NCI-H460 (cell line): ENCODE measurements at places on chromosomes 16 and 17. TPM values are rescaled to one million over a fixed set of nuclear protein-coding genes. Genes with fewer than 3 reads are reported as not detected.

- DNase-seq: no peak
Measured at GRCh38 chr17:39738568-39738901, 797 bp downstream of the GRB7 start.

Gene C16orf54
- not detected in 2 replicates for total RNA-seq

DNA sequence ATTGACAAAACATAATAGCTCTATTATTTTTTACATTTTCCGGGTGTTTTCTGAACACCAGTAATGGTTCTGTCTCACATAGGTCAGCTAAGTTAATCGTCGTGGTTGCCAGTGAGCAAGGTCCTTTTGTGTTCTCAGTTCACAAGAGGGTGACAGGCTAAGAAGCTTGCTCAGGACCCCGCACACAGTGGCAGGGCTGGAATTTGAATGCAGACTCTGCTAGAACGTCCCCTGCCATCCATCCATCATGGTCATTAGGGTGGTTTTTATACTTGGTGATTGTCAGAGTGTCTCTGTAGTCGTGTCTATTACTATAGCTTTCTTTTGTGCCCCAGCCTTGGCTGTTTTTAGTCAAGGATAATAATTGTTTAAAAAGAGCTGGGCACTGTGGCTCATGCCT is 176.2 kb downstream of the SNX29 start:
- DNase-seq: no peak

DNA sequence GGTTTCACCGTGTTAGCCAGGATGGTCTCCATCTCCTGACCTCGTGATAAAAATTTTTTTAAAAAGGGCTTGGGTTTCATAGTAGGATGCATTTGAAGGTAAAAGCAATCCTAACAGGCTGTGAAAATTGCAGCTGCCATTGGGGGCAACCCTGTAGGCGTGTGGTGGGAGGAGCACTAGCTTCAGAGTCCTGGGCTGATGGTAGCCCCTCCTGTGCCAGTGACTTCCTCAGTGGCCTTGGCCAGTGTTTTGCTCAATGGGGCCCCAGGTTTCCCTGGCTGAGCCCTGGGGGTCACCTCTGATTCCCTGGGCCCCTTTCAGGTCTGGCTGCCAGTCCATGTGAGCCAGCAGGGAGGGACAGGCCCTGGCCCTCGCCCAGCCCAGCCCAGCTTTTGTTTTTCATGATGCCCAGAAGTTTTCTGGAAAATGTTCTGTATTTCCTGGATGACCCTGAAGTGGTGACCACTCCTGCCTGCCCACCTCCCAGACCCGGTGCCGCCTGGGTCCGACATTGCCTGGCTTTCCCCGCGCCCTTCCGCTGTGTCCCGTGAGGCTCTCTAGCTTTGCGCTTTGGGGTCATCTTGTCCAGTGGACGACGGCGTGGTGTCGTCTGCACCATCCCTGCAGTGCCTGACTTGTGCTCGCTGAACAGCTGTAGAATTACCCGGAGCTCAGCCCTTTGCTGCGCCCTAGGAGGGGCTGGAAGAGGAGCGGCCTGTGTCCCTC is 9.4 kb downstream of the MGRN1 start:
- no peak for DNase-seq

Gene ACACA
- 26.1 and 35.6 TPM in 2 replicates for total RNA-seq

DNA sequence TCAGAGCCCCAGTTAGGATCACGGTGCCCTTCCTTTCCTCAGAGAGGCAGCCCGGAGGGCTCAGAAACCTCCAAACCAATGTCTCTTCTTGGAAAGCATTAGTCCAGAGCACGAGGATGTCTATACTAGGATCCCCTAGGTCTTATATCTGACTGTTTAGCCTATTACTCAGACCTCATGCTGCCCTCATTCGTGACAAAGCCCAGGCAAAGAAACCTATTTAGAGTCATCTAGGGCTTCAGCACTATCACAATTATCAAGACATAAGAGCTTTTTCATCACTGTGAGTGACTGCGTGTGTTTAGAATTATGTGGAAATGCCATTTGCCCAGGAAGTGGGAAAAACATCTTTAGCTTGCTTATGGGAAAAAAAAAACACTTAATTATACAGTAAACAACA is 159.8 kb upstream of the NOL11 start:
- no peak for DNase-seq

Gene CCL5
- not detected in 2 replicates for total RNA-seq

DNA sequence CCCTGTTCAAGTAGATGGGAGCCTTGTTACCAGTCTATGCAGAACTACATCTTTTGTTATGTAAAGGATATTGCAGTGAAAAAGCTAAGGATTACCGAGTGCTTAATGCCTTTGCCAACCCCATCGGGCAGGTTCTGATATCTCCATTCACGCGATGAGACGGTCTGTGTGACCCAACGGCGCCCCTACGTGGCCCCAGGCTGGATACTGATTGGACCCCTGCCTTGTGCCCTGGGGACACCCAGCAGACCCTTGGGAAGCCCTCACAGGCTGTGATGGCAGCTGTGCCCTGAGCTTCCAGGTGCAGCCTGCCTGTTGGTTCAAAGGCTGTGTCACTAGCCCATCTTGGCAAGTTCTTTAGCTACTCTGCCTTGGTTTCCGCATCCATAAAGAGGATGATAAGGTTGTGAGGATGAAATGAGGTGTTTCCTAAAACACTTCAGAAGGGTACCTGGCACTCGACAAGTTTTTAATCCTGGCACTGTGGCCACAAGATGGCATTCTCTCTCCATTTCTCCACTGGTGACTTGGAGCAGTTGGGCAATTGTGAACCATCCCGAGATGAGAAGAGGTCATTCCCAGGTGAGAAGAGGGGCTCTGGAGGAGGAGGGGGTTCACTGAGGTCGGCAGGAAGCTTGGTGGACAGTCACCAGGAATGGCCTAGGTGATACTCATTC is 33.6 kb downstream of the HAPSTR1 start:
- no peak for DNase-seq

- DNase-seq: no peak
Measured at GRCh38 chr17:6690641-6691040, 22.5 kb downstream of the SLC13A5 start.

Gene TTYH2
- total RNA-seq: 2.1 and 2.5 TPM in 2 replicates

DNA sequence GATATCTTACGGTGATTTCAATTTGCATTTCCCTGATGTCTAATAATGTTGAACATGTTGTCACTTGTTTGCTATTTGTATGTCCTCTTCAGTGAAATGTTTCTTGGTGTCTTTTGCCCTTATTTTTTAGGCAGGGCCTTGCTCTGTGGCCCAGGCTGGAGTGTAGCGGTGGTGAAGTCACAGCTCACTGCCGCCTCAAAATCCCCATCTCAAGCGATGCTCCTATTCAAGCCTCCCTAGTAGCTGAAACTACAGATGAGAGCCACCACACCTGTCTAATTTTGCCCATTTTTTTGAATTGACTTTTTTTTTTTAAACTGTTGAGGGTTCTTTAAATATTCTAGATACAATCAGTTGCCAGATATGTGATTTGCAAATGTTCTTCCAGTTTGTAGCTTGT is 8.3 kb downstream of the UBE2G1 start:
- DNase-seq: no peak

GRCh38 chr16:27209591-27209990 is 6.3 kb downstream of the KDM8 start:
- no peak for DNase-seq

Gene PRAC1
- total RNA-seq: not detected in 2 replicates

Gene PRDM7
- total RNA-seq: not detected in 2 replicates

DNA sequence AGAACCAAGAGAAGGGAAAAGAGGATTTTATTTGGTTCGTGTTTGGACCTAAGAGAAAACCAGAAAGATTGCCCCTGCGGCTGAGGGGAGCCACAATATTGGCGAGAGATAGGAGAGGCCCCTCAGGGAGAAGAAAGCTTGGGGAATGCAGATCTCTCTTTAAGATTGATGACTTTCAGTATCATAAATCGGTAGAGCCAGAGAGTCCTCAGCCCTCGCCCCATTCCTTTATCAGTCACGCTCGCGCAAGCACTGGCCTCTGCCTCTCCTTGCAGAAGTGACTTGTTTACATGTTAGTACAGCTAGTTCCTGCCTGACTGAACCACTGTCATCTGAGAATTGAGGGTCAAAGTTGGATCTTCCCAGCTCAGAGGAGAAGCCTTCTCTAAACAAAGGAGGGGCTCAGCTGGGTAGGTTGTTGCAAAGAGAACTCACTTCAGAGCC is 21.5 kb upstream of the KRT19 start:
- DNase-seq: no peak

GRCh38 chr17:35708951-35709350 is 22.5 kb upstream of the RASL10B start:
- DNase-seq: no peak

DNA sequence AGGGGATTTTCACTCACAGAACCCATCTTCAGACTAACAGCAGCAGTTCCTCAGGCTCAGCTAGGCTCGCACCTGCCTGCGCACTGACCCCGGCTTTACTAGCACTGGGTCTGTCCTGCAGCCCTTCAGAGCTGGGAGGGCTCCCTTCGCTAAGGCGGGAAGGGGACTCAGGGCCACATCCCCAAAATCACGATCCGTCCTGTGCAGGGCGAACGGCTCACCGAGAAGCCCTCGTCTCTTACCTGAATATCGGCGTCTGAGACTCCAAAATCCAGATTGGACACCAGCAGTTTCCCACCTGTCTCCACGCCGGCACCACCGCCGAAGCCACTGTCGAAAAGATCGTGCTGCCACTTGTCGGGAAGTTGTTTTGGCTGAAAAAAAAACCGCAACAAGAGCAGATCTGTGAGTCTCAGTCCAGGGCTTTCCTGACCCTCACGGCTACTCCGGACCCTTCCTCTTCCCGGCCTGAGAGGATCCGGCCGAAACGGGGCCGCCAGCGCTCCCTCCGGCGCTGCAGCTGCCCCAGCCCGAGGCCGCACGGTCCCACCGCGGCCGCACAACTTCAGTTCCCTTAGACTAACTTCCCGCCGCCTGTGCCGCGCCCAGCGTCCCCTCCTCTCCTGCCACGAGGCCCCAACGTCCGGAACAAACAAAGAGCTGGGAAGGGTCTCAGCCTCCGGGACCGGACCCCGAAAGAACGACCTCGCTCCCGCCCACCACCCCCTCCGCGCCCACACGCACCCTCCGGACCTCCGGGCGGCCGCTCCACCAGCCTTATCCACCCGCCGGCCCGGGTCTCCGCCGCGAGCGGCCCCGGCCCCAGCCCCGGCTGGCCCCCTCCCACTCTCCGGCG is 711 bp downstream of the ALYREF start:
- DNase-seq: no peak

DNA sequence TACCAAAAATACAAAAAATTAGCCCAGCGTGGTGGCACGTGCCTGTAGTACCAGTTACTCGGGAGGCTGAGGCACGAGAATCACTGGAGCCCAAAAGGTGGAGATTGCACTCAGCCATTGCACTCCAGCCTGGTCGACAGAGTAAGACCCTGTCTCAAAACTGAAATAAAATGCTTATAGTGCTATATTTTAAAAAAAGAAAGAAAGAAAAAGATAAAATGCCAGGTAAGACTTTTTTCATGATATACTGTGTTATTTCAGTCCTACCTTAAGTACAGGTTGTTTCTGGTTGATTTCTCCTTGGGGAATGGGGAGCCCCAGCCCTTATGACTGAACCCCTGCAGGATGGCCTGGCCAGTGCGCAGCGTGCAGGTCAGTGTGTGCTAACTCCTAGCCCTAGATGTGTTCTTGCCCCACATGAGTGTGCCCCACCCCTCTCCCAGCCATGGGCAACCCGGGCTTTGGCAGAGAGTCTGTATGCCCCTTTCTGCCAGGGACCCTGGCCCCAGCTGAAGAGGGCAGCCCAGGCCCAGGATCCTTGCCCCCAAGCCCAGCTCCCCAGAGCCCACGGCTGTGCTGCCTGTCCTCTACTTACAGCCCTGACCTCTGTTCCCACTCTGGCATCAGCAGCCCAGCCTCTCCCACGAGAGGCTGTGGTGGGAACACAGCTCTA is 1.3 kb downstream of the CNGB1 start:
- DNase-seq: no peak

Gene KRT40
- not detected in 2 replicates for total RNA-seq

- DNase-seq: no peak
Measured at GRCh38 chr16:86966777-86967176, 350.4 kb downstream of the C16orf95 start.

DNA sequence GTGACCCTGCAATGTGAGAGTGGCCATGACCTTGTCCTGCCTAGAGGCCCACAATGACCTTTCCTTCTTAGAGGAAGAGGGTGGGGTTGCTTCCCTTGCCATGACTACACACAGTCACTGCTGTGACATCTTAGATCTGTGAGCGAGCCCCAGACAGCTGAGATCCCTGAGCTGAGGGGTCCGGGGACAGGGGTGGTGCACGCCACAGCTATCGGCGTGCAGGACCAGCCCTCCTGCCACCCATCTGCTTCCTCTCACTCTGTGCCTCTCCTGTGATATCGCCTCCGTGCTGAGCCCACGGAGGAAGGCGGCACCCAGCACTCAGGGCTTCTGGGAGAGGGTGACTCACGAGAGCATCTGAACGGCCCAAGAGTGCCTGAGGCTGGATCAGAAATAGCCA is 35.2 kb downstream of the KIAA0513 start:
- no peak for DNase-seq

- no peak for DNase-seq
Measured at GRCh38 chr17:34110315-34110714, 144.8 kb upstream of the CCL2 start.

Gene HSD17B2
- total RNA-seq: not detected in 2 replicates

- no peak for DNase-seq
Measured at GRCh38 chr16:62076886-62077285, 40.6 kb upstream of the CDH8 start.

Gene CCDC78
- total RNA-seq: 4.1 and 4.5 TPM in 2 replicates

- no peak for DNase-seq
Measured at GRCh38 chr17:32672711-32673110, 185.9 kb downstream of the CDK5R1 start.

GRCh38 chr17:61947367-61948078 is 19.7 kb upstream of the INTS2 start:
- DNase-seq: no peak

DNA sequence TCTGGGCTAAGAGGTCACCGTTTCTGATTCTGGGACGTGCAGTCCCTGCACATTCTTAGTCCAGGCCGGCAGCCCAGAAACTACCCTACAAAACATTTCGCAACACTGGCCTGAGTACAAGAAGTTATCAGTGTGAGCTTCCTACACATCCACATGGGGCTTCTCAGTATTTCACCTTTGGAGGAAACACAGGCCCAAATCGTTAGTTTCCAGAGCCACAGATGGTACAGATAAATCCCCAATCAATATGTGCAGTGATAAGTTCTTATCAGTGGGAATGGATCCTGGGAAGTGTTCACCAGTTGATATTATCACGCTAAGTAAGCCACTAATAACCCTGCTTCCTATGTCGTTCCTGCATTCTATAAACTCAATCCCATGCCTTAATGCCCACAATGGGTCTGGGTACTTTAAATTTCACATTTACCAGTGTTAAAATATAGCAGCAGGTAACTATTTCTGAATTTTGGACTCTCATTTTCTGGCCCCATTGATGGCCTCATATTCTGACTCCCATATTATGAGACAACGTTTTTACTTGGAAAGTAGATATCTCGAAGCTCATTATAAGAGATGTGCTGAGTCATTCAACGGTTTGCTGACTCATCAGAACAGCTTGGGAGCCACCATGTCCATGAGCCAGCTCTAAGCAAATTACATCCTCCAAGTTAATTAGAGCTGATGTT is 370.2 kb upstream of the MAF start:
- no peak for DNase-seq

DNA sequence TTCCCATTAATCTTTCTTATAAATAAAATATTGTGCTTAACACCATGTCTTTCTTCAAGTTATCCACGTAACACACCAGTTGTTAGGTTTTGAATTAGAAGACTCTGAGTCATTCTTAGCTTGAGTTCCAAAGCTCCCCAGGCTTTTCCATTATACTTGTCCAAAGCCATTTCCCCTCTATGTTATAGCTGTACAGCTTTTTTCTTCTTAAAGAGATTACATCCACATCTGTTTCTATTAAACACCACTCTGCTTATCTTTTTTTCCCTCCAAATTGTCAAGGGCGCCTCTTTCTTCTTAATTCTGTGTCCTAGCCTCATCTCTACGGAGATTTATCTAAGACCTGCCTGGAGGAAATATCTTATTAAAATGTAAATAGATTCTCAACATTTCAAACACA is 139.4 kb upstream of the CPHXL start:
- no peak for DNase-seq

Gene SKAP1
- 0.20 TPM in 1 of 2 replicates, not detected in the other for total RNA-seq
